ENCODE measurements at places on chromosomes 11 and 22. TPM values are rescaled to one million over a fixed set of nuclear protein-coding genes. Genes with fewer than 3 reads are reported as not detected.
A peak's percentile ranks its signal among the peaks of the same experiment; 100 is the strongest.

- H3K4me1 ChIP-seq: no peaks in the 10 kb centered on the region
- H3K27ac ChIP-seq: no peak overlapping the region
- no peak for DNase-seq
- H3K27me3 ChIP-seq: peaks cover 3% of the 10 kb centered on the region
- H3K4me3 ChIP-seq: no peak overlapping the region
Measured at GRCh38 chr11:105137286-105137685, 2.3 kb downstream of the CARD18 start.

- peak within 1 kb of the TSS; percentile 72 for H3K4me3 ChIP-seq
- H3K36me3 ChIP-seq: no peaks in the 10 kb centered on the region
- peaks cover 7% of the 10 kb centered on the region for H3K4me1 ChIP-seq
- H3K27ac ChIP-seq: no peak within 1 kb of the TSS
- peaks cover 83% of the 10 kb centered on the region for H3K27me3 ChIP-seq
Measured at GRCh38 chr11:12007769-12008737, at the start of gene DKK3. DKK3 (minus strand) TSS chr11:12008626; CDS start chr11:12008582, 44 bp downstream.

- no peak overlapping the region for H3K4me3 ChIP-seq
- H3K4me1 ChIP-seq: no peaks in the 10 kb centered on the region
- peaks cover 21% of the 10 kb centered on the region for H3K27me3 ChIP-seq
- no peak overlapping the region for H3K27ac ChIP-seq
- no peaks in the 10 kb centered on the region for H3K36me3 ChIP-seq
Measured at GRCh38 chr22:35993048-35993714, 35.4 kb downstream of the RBFOX2 start.

- peaks cover 8% of the 10 kb centered on the region for H3K27me3 ChIP-seq
- no peak for DNase-seq
- no peaks in the 10 kb centered on the region for H3K4me1 ChIP-seq
- no peaks in the 10 kb centered on the region for H3K36me3 ChIP-seq
Measured at GRCh38 chr11:76832361-76832760, 28.4 kb upstream of the ACER3 start.

- DNase-seq: no peak
- peaks cover 5% of the 10 kb centered on the region for H3K36me3 ChIP-seq
- no peak overlapping the region for H3K27ac ChIP-seq
- peaks cover 31% of the 10 kb centered on the region for H3K4me1 ChIP-seq
- H3K4me3 ChIP-seq: peak overlapping the region; percentile 59
Measured at GRCh38 chr11:33259869-33260268, 2.7 kb downstream of the HIPK3 start.

DNA sequence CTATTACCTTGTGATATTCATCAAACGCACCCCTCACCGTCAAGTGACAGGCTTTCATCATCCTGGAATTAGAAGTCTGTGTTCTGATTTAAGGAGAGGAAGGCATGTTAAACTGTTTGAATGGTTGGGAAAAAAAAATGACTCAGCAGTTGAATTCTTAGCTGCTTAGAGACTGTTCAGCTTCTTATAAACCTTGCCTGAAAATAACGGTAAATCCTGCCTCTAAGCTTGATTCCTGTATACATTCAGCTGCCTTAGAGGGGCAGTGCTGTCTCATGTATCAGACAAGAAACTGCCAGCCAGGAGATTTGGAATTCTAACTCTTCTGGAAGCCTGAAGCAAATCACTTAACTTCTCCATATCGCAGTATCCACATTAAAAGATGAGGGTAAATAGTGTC, 437.4 kb downstream of the JRKL start:
- H3K4me1 ChIP-seq: no peaks in the 10 kb centered on the region
- H3K27me3 ChIP-seq: no peaks in the 10 kb centered on the region
- H3K36me3 ChIP-seq: no peaks in the 10 kb centered on the region
- no peak overlapping the region for H3K27ac ChIP-seq

CRYBB2 gene
- total RNA-seq: not detected

ADM2 gene
- total RNA-seq: 3.0 TPM

GPR83 gene
- total RNA-seq: not detected

ANO9 gene
- 36.9 TPM for total RNA-seq

All from activated CD4-positive, alpha-beta T cell treated with anti-CD3 and anti-CD28 coated beads, Interleukin-2, amount 10 ng/mL, durations not matched to agents 24 days and 14 days (primary cell).